ENCODE measurements at places on chromosomes 11 and 22. TPM values are rescaled to one million over a fixed set of nuclear protein-coding genes. Genes with fewer than 3 reads are reported as not detected.
A peak's percentile ranks its signal among the peaks of the same experiment; 100 is the strongest.

GRCh38 chr11:114818382-114818781 lies 140.1 kb downstream of the NXPE2 start:
- DNase-seq: no peak

- no peak for DNase-seq
Observed at GRCh38 chr22:19846620-19847344, 7.9 kb downstream of the GNB1L start.

DNA sequence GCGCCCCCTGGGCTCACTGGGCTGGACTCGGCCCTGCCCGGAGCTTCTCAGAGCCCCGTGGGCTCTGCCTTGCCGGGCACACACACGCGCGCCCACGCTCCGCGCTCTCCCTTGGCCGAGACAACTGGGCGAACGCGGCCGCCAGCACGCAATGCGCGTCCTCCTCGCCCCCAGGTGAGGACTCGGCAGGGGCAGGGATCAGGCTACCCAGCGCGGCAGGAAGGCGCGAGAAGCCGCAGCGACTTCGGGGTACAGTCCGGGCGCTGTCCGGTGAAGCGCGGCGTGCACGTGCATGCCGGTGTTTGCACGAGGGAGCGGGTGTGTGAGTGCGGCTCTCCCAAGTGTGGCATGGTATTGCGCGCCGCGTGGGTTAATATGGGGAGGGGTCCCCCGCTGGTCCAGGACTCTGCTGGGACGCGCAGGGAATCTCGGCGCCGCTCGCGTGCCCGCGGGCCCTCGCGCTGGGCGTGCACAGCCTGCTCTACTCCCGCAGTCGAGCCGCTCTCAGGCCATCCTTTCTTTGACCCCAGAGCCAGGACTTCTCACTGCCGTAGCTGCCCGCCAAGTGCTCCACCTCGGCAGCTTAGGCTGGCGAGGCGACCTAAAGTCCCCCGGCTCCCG lies 5.4 kb downstream of the WNT7B start:
- DNase-seq: no peak

GRCh38 chr22:26362471-26362870 lies 66.6 kb upstream of the ASPHD2 start:
- DNase-seq: no peak

Gene GAS2
- 1.4 TPM for total RNA-seq

DNA sequence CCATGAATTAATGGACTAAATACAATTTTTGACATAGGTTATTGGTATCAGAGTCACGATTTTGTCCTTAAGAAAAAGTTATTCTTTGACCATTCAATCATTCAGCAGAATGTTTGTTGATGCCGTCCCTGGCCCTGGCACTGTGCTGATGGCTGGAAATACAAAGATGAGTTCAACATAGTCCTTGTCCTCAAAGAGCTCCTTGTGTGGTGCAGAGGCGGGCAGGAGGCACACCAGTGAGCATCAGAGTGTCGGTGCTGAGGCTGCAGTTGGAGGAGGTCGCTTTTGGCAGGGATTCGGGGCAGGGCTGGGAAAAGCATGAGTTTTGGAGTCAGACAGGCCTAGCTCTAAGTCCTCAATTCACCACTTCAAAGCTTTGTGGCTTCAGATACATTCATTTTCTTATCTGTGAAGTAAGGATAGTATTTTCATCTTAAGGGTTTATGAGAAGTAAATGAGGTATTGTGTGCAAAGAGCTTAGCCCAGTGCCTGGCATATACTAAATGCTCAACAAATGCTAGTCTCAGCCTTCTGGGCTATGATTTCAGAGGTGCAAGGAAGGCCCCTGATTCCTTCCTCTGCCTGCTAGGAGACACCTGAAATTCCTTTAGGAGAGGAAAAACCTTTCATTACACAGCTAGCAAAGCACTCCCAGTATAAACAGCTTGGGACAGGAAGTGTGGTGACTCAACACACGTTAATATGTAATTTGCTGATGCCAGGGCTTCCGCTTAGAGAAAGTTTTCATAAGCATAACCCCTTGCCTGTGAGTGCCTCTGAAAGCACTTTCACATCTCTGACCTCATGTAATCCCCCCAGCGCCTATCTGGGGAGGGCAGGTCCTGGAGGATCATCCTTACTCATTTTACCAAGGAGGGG lies 113.8 kb downstream of the NECTIN1 start:
- no peak for DNase-seq

DNA sequence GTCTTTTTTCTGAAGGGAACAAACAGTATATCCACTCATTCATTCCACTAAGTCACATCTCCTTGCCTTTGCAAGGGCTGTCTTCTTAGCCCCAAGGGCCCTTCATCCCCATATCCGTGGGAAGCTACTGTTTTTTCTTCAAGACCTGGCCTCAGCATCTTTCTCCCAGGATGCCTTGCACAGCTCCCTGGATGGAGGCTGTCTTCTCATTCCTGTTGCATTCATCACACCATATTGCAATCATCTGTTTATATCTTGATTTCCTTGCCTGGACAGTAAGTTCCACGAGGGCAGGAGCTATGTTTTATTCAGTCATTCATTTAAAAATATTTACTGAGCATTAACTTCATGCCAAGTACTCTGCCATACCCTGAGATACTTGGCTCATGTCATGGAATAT lies 29.3 kb upstream of the NECTIN1 start:
- no peak for DNase-seq

GRCh38 chr22:43828725-43828997 lies 16.6 kb upstream of the EFCAB6 start:
- no peak for DNase-seq

DNA sequence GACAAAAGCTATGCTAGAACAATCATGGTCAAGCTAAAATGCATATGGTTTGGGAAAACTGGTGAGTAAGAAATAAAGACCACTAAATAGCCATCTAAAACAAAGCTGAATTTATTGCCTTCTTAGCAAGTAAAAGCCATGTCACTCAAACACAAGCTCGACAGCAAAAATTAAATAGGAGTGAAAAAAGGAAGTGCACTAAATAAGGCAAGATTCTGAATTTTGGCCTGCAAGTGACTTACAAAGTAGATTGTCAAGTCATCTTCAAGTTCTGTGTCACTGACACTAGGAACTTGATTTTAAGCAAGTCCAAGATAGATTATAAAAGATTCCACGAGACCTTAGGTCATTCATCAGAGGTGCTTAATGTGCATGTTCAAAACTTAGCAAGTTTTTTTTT lies 27.4 kb downstream of the TUG1 start:
- no peak for DNase-seq

Gene CARNS1
- 1.6 TPM for total RNA-seq

- no peak for DNase-seq
Observed at GRCh38 chr22:44154436-44154942, 26.2 kb upstream of the PARVG start.

DNA sequence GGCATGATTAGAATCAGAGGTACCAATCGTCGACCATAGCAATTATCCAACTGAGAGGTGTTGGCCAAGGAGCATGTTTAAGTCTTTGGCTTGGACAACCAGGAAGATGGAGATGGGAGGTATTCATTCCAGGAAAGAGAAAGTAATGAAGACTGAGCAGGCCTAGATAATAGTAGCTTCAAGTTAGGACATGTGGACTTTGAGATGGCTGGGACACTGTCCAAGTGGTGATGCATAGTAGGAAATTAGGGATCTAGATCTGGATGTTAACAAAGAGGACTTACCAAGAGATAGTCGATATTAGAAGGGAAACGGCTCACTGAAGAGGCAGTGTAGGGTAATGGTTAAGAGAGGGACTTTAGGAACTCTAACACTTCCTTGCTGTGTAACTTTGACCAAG lies 266.7 kb downstream of the FAM76B start:
- DNase-seq: no peak

Gene SYT12
- total RNA-seq: not detected

Gene MRGPRE
- total RNA-seq: not detected

- DNase-seq: no peak
Observed at GRCh38 chr22:37070334-37070733, 18.8 kb downstream of the KCTD17 start.

DNA sequence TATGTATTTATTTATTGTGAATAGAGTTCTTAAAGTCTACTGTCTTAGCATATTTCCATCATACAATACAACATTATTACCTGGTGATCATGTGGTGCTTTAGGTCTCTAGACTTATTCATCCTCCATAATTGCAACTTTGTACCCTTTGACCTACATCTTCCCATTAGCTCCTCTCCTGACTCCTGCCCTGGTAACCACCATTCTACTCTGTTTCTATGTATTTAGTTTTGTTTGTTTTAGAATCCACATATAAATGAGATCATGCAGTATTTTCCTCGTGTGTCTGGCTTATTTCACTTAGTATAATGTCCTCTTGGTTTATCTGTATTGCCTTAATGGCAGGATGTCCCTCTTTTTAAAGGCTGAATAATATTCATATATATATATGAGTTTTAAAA lies 22.7 kb downstream of the NCAM1 start:
- no peak for DNase-seq

DNA sequence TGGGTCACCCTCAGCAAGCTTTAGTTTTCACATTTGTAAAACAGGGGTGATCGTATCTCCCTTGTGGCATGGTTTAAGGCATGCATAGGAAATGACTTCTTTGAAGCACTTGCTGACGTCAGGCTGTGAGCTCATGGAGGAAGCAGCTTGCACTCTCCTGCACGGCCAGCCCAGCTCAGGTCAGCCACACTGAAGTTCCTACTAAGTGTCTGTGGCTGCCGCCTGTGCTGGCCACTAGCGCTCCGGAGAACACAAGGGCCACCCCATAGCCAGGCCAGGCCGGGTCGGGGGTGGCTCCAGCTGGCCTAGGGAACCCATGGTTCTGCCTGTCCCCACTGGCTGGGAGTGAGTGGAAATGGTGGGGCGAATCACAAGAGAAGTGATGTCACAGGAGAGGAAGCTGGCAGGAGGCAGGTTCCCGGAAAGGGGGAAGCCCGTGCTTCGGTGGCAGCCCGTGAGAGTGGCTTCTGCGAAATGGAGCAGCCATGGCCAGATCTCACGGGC lies 28.2 kb downstream of the KCTD17 start:
- peak; percentile 95 for DNase-seq

Gene GLYAT
- not detected for total RNA-seq

- DNase-seq: no peak
Observed at GRCh38 chr22:49321477-49322055, 506.1 kb downstream of the BRD1 start.

DNA sequence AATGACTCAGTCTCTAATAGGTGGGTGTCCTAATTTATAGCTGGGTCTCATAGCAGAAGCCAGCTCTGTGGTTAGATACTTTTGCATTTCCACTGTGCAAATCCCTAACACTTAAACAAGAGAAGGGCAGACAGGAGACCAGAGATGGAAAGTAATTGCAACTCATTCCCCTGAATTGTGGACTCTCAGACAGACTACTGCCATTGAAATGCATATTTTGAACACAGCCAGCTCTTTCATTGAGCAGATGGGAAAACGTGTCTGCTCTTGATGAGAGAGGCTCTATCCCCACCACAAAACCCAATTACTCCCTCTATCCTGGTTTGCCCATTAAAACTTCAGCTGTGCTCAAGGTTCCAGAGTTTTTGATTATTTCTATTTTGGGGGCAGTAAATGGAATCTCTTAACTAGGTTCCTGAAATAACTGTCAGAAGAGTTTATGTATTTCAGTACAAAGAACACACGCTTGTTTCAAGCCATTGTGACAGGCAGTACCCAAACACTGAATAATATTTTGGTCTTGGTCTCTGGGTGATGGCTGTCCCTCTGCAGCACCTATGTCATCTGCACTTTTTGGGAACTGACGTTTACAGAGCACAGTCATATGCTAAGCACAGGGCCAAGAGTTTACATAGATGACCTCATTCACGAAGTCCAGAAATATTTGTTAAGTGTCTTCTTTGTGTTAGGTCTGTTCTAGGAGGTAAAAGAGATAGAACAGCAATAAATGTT lies 41.7 kb downstream of the FAM227A start:
- DNase-seq: no peak

DNA sequence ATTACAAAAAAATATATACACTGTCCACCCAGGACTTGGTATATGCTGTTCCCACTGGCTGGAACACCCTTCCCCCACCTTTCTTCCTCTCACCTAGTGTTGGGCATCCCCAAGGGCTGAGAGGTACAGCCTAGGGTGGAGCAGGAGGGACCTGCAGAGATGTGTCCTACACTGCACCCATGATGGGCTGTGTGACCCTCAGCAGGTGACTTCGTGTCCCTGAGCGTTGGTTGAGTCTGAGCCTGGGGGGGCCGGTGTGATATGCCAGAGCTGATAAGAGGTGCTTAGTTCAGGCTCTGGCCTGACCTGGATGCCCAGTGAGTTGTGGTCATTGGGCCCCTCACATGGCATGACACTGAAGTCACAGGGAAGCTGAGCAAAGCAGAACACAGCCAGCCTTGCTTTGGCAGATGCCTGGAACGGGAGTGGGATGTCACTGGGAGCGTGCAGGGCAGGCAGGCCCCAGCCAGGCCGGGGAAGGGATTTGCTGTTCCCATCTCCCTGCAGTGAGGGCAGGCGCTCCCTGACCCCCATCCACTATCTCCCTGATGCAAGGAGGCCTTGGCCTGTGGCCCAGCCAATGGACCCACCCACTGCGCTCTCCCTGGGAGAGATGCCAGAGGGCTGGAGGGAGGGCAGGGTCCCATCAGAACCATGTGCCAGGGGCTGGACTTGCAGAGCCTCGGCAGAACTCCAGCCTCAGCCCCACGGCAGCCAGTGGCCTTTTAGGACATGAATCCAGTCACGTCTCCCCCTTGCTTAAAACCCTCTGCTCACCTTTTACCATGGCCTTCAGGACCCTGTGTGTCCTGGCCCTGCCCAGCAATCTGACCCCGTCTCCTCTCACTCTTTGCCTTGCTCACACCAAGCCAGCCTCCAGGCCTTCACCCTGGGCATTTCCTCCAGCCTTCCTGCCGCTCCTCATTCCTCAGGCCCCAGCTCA lies 138.9 kb downstream of the MN1 start:
- DNase-seq: no peak

DNA sequence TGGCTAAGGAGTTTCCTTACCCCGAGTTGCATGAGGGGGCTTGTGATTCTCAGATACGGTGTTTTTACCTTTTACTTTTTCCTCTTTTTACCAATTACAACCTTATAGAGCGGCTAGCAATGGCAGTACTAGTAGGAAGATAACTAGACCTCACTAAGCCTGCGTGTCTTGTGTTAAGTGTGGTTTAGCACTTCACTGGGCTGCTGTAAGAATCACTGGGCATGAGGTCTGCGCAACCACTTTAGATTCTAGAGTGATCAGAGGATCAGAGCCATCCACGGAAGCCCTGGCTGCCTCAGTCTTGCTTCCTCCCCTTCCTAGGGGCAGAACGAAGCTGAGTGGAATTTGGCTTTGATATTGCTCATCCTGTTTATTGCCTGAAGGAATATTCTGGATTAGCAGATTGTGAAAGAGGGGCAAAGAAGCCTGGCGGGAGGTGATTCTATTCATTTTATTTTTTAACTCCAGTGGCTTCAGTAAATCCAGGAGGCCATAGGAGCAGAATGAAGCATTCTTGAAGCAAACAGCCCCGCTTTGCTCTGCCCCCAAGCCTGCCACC lies 88.5 kb downstream of the GRAMD1B start:
- DNase-seq: no peak

Gene OLFML1
- total RNA-seq: not detected

Gene CNGA4
- 0.25 TPM for total RNA-seq
